ENCODE measurements at places on chromosomes 16 and 17. TPM values are rescaled to one million over a fixed set of nuclear protein-coding genes. Genes with fewer than 3 reads are reported as not detected.

The CDRT4 gene
- 0.52 TPM for total RNA-seq

The SBK1 gene
- total RNA-seq = 1.6 TPM

The SNAI3 gene
- total RNA-seq = 0.17 TPM

The OR2C1 gene
- total RNA-seq = 0.88 TPM

The ZNF469 gene
- 0.49 TPM for total RNA-seq

The SLC47A1 gene
- 10.8 TPM for total RNA-seq

The TMEM106A gene
- 4.6 TPM for total RNA-seq

The RHBDL1 gene
- total RNA-seq = 5.3 TPM

The GTF3C1 gene
- 118 TPM for total RNA-seq

The NPIPA2 gene
- total RNA-seq = 2.0 TPM

The PIMREG gene
- 0.84 TPM for total RNA-seq

The CCDC40 gene
- 1.4 TPM for total RNA-seq

The KRT32 gene
- total RNA-seq = not detected
